ENCODE measurements at places on chromosomes 1 and 21.
A peak's percentile ranks its signal among the peaks of the same experiment; 100 is the strongest.

DNA sequence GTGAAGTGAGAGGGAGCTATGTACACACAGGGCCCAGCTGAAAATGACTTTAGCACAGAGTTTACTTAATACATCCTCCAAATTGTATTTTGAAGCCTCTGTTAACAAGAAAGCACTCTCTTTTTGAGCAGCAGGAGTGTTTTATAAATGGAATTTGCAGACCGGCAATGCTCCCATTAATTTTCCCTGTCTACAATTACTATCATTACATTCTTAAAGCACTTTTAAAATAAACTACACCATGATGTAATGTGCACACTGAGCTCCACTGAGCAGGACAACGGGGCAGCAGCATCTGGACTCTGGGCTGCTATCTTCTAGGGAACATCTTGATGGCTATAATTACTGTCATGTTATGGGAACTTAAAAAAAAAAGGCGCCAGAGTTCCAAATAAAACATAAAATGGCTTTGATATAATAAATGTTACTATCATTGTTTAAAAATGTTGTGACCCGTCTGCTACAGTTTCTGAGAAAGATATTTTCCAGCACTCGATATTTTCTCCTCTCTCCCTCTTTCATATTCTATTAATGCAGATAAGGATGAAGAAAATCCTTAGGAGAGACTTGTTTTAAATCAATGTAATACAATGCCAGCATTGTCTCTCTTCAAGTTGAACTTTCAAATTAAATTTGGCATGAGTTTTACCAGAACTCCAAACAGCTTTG is 150.9 kb downstream of the HLX start:
- no peak for DNase-seq

GRCh38 chr1:1890506-1891348 is at the start of gene GNB1:
GNB1 (minus strand) TSS chr1:1891087; CDS start chr1:1825453, 65,634 bp downstream.
- DNase-seq: peak; percentile 76

GRCh38 chr21:28671549-28672195 is 321.0 kb downstream of the LTN1 start:
- DNase-seq: no peak

DNA sequence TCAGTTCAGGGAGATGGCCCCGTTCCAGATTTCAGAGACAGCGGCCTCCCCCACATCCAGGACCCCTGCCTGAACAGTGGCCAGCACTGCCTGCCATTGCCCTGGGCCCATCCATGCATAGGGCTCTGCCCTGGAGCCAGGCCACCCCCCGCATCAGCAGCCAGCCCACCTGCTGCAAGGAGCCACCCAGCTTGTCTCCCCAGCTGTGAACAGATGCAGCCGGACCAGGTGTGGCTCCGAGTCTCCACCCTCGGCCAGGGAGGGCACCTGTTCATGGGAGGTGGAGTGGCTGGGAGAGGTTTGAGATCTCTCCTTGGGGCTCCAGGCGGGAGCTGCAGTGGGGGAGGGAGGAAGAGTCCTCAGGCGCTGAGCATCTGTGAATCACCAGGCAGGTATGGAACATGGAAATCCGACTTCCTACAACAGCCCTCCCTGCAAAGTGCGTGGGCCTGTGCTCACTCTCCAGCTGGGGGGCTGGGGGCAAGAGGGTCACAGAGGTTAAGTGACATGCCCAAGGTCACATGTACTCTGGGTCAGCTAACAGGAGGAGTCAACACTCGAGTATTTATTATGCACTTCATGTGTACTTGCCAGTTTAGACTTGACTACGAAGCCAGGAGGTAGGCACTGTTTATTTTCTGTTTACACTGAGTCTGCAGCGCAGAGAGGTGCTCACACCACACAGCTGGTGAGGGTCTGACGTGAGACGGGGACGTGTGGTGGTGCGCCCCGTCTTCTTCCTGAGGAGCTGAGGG is 4.8 kb upstream of the HES5 start:
- DNase-seq: no peak

DNA sequence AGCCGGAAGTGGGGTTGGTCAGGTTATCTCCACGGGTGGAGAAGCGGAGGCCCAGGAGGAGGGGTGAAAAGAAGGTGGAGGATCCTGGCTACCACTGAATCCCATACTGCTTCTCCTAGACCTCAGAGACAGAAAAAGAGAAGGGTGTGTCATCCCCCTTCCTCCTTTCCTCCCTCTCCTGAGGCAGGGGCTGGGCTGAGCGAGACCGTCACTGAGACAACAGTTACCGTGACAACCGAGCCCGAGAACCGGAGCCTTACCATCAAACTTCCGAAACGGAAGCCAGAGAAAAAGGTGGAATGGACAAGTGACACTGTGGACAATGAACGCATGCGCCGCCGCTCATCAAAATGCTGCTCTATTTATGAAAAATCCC is 42.1 kb upstream of the NBPF3 start:
- DNase-seq: no peak

GRCh38 chr1:163537809-163538208 is 216.1 kb downstream of the NUF2 start:
- DNase-seq: no peak

DNA sequence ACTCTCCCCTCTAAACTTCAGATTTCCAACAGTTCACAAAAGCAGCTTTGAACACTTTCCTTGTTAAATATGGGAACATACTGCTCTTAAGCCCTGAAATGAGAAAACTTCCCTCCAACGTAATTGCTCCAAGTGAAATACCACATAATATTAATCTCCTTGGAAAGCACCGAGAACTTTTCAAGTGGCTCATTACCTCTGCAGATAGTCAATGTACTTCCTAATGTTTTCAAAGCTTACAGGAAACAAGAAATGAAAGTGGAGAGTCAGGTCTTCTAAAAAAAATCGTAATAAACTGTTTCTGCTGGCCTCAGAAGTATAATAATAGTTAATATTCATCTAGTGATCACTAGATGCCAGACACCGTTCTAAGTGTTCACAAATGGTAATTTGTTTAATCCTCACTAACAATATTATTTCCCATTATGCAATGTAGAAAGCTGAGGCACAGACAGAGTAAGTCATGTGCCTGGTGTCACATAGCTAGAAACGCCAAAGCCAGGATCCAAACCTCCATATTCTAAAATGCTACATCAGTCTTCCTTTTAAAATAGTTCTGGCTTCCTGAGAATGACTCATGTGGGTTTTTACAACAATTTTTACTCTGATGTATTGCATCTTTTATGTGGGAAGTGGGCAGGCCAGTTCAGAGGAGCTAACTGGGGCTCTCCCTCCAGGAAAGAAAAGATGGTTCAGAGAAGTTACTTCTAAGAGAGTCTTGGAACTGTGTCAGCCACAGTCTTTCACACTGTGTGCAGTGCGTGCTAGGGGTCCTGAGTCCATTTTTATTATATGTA is 177.2 kb downstream of the PLPPR4 start:
- no peak for DNase-seq

DNA sequence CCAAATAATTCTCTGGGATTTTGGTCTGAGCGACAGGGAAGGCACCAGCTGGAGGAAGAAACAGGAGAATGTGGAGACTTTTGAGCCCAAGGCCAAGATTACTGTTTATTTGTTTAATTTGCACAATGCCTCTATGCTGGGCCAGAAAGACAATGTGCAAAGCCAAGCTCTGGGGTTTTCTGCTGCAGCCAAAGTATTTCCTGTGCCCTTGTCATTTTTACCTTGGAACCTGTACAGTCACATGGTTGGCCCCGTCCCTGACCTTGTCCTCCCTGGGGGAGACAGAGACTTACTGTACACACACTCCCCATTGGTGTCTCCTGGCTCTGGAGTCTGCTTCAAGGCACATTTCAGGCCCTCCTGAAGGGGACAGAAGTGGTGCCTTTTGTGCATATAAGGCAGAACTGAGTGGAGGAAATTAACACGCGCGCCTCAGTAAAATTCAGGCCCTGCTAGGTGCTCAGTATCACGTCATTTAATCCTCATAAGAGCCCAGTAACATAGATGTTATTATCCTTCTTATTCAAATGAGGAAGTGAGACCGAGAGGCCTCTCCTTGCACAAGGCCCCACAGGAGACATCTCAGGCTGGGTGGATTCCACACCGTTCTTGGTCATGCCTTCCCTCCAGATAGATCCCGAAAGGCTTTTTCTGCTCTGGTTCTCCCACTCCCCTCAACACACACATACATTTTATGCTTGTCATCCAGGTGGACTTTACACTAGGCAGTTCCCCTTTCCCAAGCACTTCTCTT is 21.1 kb downstream of the C1orf115 start:
- DNase-seq: no peak

DNA sequence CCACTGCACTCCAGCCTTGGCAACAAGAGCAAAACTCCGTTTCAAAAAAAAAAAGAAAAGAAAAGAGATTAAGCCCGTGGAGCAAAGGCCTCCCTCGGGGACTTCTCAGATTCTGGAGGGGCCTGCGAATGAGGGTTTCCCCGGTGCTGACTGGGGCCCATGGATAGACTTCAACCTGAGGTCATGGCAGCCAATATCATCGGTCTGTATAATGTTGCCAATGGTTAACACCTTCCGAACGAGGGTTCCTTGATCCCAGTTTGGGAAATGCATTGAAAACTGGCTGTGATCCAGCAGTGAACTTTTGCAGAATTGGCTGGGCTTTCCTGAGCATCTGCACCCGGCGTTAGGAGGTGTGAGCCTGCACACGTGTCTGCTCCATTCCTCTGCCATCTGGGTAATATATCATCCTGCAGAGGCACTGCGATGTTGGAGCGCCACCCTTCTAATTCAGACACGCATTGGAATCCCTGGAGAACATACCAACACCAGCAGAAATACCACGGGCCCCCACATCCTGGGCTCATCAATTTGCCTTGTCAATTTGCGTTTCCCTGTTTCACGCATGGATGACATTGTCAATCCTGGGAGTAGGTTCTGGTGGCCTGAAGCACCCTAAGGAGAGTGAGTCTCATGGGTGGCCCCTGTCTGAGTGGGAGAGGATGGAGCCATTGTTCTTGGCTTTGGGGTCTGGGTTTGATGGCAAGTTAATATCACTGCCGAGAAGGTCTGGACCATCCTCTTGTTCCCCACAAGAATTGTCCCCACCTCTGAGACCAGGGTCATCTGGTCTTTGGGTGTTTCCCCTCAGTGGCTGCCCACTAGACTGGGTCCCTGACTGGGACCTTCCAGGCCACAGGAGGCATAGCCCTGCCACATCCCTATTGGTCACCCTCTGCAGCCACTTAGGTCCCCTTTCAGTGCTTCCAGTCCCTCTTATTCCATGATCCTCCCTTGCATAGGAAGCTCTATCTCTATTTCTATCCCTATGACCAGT is 441.0 kb downstream of the PTPRU start:
- DNase-seq: no peak

DNA sequence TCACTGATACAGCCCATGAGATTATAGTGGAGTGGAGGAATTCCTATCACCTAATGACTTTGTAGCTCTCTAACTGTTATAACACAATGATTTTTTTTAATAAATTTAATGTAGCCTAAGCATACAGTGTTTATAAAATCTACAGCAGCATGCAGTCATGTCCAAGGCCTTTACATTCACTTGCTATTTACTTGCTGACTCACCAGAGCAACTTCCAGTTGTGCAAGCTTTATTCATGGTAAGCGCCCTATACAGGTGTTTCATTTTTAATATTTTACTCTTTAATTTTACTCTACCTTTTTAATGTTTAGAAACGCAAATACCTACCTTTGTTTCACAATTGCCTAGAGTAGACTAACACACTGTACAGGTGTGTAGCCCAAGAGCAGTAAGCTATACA is 1652.2 kb downstream of the BRINP3 start:
- DNase-seq: no peak

- DNase-seq: no peak
These were observed 587.6 kb downstream of the NPHP4 start for GRCh38 chr1:5404412-5405203.

DNA sequence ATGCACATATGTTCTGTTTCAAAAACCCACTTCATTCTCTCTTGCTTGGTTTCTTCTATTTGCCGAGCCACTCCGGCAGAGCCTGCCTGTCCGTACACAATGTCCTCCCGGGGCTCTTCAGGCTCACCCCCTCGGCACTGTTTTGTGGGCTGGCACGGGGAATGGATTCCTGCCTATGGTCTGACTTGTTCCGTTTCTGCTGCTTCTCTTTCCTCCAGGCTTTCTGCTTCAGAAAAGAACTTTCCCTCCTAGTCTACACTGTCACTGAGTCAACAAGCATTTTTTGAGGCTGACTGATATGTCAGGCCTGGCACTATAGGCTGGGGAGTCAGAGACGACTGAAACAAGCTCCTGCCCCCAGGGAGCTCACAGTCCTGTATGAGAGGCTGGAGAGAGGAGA is 28.4 kb upstream of the SARS1 start:
- no peak for DNase-seq

DNA sequence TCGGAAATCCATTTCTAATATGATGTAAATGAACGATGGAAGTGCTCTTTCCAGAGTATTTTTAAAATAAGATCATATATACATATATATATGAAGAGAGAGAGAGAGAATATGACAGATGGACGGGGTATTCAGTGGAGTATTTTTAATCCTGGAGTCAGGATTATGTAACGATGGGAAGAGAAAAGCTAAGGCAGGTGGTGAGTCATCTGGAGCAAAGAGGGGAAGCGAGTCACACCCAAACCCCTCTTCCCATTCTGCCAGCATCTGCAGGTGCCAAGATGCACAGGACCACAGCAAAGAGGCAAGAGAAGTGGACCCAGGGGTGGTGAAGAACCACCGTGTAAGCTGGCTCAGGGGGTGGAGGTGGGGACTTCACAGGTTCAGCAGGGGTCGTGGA is 102.7 kb upstream of the GRIK3 start:
- no peak for DNase-seq

- no peak for DNase-seq
These were observed 35.0 kb downstream of the C21orf91 start for GRCh38 chr21:17784180-17784598.

DNA sequence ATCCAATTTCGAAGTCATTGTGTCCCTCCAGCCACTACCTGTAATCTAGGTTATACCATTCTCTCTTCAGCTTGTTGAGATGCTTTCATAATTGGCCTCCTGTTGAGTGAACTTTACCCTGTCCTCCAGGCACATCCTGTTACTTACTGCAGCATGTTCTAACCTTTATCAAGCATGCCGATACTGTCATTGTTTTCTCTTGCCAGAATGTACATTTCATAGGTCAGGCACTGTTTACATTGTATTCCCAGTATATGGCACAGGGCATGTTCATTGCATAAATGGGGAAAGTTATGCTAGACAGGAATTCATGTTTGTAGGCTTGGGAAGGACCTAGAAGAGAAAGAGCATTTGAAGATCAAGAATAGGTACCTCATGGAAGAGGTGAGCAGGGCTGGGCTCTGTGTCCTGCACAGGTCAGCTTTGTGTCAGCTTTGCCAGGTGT is 10.2 kb downstream of the CXADR start:
- DNase-seq: no peak

- no peak for DNase-seq
These were observed 16.7 kb downstream of the ITPKB start for GRCh38 chr1:226722240-226722900.

DNA sequence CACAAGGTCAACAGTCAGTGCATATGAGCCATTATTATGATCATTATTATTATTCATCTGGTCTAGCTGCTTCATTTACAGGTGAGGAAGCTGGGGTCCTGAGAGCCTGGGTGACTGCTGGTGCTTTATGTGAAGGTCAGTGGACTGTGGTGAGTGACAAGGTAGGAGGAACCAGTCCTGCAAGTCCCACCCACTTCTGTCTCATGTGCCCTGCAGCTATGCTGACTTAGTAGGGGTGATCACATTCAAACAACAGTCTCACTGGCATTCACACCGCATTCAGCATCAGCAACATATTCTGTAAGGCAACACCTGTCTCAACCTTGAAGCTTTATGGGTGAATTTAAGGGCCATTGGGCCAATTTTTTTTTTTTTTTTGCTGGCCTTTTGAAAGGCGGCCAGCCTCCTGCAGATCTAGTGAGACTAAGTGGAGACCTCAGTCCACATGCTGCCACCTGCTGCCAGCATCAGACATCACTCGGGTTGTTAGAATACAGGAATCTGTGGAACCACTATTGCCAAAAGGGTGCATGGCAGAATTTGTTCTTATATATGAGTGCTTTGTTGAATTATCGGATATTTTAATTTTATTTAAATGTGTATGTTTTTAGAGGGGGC is 59.9 kb upstream of the CACNA1E start:
- no peak for DNase-seq

Data from activated naive CD4-positive, alpha-beta T cell (primary cell).